ENCODE measurements at places on chromosomes 3 and 15. TPM values are rescaled to one million over a fixed set of nuclear protein-coding genes. Genes with fewer than 3 reads are reported as not detected.

ATP10A gene
- 1.4 TPM for total RNA-seq

TAGLN3 gene
- total RNA-seq = 1.9 TPM

CEP19 gene
- total RNA-seq = 3.8 TPM

TPRG1 gene
- 0.43 TPM for total RNA-seq

INSYN1 gene
- 1.3 TPM for total RNA-seq

SLC9A9 gene
- total RNA-seq = 6.8 TPM

SCAMP5 gene
- total RNA-seq = 18.8 TPM

ARHGEF3 gene
- 39.6 TPM for total RNA-seq

CKMT1A gene
- total RNA-seq = 3.3 TPM

KNG1 gene
- 88.9 TPM for total RNA-seq

SNRPA1 gene
- 40.0 TPM for total RNA-seq

NR2C2 gene
- 30.7 TPM for total RNA-seq

C3orf49 gene
- total RNA-seq = not detected

SPATA12 gene
- 0.08 TPM for total RNA-seq

RAB6B gene
- total RNA-seq = 9.1 TPM

TMEM108 gene
- total RNA-seq = 0.72 TPM

FOXB1 gene
- not detected for total RNA-seq

GCSAM gene
- not detected for total RNA-seq

ROPN1 gene
- total RNA-seq = not detected

SENP5 gene
- total RNA-seq = 37.9 TPM

MAPK6 gene
- total RNA-seq = 123 TPM

B3GALNT1 gene
- total RNA-seq = 19.1 TPM

ACKR2 gene
- 1.9 TPM for total RNA-seq

CCNDBP1 gene
- total RNA-seq = 56.7 TPM

CYP8B1 gene
- total RNA-seq = 5.9 TPM

GRM2 gene
- 0.27 TPM for total RNA-seq

SRGAP3 gene
- total RNA-seq = 8.3 TPM

TEX9 gene
- total RNA-seq = 9.0 TPM

IL17RE gene
- 9.1 TPM for total RNA-seq

LEKR1 gene
- total RNA-seq = 0.76 TPM

KY gene
- 1.6 TPM for total RNA-seq

FRMD4B gene
- 20.7 TPM for total RNA-seq

Measured in hepatocyte (in vitro differentiated cells).